ENCODE measurements at places on chromosomes 5 and 9.
A peak's percentile ranks its signal among the peaks of the same experiment; 100 is the strongest.

DNA sequence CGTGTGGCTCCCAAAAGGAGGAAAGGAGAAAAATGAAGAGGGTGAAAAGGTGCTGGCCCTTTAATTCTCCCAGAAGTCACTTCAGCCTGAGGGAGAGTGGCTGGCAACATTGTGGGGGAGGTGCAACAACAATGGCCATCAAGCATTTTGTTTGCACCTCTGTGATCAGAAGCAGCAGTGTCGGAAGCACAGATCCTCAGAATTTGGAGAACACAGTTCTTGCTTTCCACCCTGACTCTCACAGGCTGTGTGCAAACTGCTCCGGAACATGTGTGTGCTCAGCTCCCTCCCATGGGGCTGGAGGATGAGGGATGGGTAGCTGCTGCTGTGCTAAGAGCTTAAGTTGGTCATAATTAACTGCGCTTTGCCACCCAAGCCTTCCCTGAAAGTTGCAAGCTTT is 127.1 kb downstream of the DPYSL3 start:
- no peak for DNase-seq

DNA sequence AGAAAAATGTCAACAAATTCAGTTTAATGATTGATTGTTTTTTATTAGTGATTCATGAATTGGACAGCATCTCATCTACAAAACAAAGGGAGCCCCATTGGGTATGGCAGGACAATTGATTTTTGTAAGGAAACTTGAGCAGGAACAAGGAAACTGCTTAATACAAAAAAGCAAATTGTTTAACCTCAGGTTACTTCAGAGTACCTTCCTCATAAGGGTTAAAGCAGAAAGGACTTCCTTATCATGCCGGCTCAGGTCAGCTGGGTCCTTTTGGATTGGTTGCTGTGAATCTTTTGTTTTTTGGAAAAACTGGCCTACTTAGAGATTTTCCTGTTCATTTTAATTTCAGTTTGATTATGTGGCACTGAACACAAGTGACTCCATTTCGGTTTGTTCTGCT is 211.8 kb downstream of the ARRDC3 start:
- DNase-seq, result no peak

- no peak for DNase-seq
These were observed 41.0 kb downstream of the FGD3 start for GRCh38 chr9:92988215-92988768.

DNA sequence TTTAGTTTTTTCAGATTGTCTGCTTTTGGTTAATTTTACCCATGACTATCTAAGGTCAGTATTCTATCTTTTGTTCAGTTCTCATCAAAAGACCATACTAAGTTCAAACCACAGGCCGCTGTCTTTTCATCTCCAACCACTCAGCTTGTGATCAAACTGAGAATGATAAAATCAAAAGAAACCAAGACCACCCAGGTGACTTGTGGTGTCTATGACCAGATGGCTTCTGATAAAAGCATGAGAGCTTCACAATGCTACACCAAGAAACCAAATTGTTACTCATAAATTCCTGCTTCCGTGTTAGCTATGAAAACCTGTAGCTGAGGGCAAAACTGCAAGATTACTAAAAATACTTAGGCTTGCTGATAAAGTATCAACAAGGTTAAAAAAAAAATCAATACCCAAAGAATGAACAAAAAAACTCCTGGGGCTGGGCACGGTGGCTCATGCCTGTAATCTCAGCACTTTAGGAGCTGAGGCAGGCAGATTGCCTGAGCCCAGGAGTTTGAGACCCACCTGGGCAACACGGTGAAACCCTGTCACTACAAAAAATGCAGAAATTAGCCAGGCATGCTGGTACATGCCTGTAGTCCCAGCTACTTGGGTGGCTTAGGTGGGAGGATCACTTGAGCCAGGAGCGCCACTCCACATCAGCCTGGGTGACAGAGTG is 25.8 kb upstream of the GPX8 start:
- DNase-seq, result no peak

GRCh38 chr9:129241725-129242124 is 63.7 kb upstream of the IER5L start:
- no peak for DNase-seq

GRCh38 chr9:20244271-20244670 is 378.0 kb downstream of the MLLT3 start:
- no peak for DNase-seq

- DNase-seq, result no peak
These were observed 122.5 kb downstream of the OXCT1 start for GRCh38 chr5:41747708-41748107.

DNA sequence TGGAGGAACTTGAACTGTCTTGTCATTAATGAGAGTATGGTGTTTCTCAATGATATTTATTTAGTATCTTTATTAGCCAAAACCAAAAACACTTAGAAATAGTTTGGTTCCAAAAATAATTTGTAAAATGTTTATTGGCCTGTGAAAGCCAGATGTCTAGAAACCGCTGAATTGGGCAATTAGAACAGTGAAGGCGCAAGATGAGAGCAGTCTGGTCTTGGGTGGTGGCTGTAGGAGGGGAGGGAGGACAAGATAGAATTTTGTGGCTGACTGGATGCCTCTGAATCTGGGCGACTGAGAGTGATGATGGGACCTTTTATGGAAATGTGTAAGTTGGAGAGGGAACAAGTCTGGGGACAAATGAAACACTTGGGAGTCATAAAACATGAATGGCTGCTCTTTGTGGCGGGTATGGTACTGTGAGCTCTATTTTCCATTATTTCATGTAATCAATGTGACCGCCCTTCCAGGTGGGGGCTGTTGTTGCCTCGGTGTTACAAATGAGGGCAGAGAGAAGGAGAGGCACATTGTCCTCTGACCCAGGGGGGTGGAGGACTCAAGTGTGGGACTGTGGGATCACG is 35.5 kb downstream of the PDZD2 start:
- no peak for DNase-seq

GRCh38 chr9:70400107-70400892 is 14.2 kb downstream of the KLF9 start:
- DNase-seq, result no peak

- no peak for DNase-seq
These were observed 21.1 kb downstream of the TBC1D2 start for GRCh38 chr9:98234245-98234825.

GRCh38 chr5:173300389-173301047 is 27.7 kb downstream of the STC2 start:
- DNase-seq, result no peak

GRCh38 chr9:121085661-121086060 is 10.9 kb downstream of the CNTRL start:
- no peak for DNase-seq

- DNase-seq, result peak; percentile 31
These were observed 16.3 kb upstream of the IGFBPL1 start for GRCh38 chr9:38440516-38440915.

DNA sequence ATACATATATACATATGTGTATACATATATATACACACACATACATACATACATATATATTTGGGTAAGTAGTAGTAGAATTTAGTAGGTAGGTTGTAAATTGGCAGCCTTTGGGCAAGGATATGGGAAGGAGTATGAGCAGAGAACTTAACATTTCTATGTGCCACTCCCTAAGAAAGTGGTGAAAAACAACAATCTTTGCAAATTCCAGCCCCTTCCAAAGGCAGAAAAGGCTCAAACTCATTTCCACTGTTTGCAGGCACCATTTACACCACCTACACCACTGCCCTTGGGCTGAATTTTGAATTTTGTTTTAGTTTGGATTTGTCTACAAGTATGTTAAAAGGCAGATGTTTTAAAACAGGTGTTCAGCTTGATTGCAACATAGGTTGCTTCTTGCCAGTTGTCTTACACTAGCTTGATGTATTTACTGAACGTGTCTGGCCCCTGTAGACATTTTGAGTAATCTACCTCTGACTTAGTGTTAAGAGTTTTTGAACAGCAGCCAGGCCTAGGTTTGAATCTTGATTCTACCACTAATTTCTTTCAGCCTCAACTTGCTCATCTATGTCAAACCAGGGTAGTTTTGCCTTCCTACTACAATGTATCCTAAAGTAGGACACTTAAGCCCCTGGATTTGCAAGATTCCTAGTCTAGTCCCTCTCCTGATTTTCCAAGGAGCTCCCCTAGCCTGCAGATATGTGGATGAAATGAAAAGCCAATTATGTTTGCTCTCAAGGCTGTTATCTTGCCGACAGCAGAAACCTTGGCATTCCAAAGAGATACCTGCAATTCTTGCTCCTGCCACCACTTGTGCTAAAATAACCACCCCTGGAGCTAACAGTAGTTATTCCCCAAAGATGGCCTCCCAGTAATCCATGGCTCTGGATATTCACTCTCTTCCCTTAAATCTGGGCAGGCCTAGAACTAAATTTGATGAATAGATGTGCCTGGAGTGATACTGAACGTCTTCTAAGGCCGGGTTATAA is 156.2 kb upstream of the SLC44A1 start:
- DNase-seq, result no peak

DNA sequence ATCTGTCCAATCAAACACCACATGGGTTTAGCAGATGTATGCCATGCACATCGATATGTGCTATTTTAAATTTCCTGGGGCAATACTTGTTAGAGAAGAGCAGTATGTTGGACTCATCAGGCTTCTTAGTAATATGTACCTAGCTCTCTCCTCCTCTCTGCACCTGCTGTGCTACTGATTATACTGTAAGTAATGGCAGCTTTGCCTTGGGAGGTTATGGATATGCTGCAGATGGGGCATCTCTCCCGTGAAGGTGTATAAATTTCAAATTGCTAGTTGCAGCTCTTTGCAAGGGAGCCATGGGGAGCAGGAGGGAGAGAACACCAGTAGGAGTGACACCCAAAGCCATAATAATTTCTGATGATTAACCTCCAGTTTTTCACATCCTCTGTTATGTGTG is 101.5 kb downstream of the SPATA31D1 start:
- DNase-seq, result no peak

GRCh38 chr5:151622367-151623088 is 31.4 kb upstream of the FAT2 start:
- no peak for DNase-seq

- no peak for DNase-seq
These were observed 283.4 kb upstream of the GRAMD2B start for GRCh38 chr5:126139773-126140172.

- DNase-seq, result no peak
These were observed 29.0 kb upstream of the BOD1 start for GRCh38 chr5:173645437-173645807.

GRCh38 chr9:10855847-10856246 is 243.0 kb upstream of the PTPRD start:
- no peak for DNase-seq

GRCh38 chr5:175711031-175711430 is 53.2 kb downstream of the HRH2 start:
- no peak for DNase-seq

- no peak for DNase-seq
These were observed 44.0 kb upstream of the IER5L start for GRCh38 chr9:129221979-129222635.

- no peak for DNase-seq
These were observed 668 bp downstream of the RANBP3L start for GRCh38 chr5:36300927-36301540.

GRCh38 chr5:74312746-74313145 is 327.8 kb downstream of the ENC1 start:
- DNase-seq, result no peak

GRCh38 chr9:124108216-124108615 is 96.6 kb downstream of the LHX2 start:
- no peak for DNase-seq

- DNase-seq, result no peak
These were observed 68.6 kb upstream of the PPP1R26 start for GRCh38 chr9:135410831-135411473.

DNA sequence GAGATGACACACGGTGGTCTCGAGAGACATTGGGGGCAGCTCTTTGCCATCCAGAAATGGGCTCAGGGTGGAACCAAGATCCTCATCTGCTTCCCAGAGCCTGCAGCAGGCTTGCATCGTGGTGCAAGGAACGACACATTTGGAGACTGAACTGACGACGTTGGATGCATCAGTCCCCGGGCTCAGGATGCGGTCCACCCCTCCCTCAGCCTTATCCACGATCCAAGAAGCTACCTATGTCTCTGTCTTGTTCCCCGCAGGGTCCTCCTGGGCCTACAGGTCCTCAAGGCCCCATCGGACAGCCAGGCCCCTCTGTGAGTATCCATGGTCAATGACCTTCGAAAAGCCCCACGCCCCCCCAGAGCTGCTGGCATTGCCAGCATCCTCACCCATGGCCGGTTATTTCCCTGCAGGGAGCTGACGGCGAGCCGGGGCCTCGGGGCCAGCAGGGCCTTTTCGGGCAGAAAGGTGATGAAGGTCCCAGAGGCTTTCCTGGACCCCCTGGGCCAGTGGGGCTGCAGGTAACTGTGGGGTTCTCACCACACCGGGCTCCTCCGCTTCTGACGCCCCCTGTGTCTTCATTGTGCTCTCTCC is 69.4 kb upstream of the FCN2 start:
- DNase-seq, result no peak

GRCh38 chr5:1702318-1702717 is 97.3 kb downstream of the MRPL36 start:
- no peak for DNase-seq

- DNase-seq, result no peak
These were observed 388 bp downstream of the ANKS6 start for GRCh38 chr9:98795970-98796363.

- no peak for DNase-seq
These were observed 10.2 kb downstream of the MARCHF6 start for GRCh38 chr5:10363519-10364185.
